H54 (cell line): ENCODE measurements at places on chromosomes 2 and 18.

DNA sequence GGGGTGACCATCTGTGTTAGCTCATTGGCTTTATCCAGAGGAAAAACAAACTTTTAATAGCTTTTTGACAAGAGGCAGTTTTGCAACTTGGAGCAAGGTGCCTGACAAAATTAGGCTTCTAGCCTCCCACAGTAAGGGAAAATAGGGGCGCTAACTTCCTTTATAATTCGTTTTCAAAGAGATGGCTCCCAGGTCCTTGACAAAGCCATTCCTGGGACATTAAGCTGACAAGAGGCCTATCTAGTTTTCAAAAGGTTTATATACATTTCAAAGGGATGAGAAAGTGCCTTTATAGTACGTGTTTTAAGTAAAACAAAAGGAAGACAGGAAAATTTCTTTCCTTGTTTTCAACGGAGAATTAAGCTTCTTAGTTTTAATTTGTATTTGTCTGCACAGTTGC lies 159.4 kb upstream of the GCFC2 start:
- DNase-seq: no peak

- DNase-seq: no peak
Measured at GRCh38 chr2:186429104-186429503, 57.0 kb upstream of the ZC3H15 start.

GRCh38 chr2:10007435-10007834 lies 35.9 kb upstream of the KLF11 start:
- DNase-seq: no peak

DNA sequence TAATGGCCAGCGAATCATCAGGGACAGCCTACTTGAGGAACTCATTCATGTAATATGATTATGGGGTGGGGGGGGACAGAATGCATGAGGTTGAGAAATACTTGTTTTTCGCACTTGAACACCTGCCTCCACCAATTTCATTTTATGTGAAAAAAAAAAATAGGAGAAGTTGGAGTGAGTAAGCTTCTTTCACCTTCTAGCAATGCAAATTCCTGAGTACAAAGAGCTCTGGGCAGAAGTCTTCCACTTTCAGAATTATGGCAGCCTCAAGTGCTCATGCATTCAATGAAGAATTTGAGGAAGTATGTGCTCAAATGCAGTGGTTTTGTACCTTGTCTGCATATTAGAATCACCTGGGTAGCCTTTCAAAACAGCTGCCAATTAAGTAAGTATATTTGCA lies 40.1 kb upstream of the GPD2 start:
- DNase-seq: no peak

DNA sequence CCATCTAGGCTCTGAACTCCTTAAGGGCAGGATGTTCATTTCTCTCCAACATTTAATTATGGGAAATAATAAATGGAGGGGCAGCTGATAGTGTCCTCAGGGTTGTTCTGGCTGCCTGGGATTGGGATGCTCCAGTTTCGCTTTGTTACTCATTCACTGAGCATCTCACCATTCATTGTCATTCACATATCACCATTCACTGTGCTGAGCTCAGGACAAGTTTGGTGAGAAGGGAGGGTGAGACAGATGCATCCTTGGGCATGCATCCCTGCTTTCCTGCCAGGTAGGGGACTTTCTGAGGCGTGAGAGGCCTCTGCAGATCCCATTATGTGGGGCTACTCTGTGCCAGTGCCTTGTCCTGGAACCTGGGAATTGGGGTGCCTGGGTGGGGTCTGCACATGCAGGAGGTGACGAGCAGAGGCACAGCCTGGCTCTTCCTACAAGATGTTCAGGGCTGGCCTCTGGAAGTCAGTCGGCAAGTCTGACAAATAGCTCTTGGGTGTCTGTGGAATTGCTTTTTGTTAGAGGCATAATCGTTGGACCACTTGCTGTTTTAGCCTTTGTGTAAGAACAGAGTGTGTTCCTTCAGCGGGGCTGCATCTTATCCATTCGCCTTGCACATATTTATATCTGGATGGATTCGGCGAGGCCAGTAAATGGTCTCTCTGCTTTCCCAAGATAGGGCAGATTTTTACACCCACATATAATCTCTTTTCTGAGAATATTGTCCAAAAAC lies 323.2 kb upstream of the THSD7B start:
- no peak for DNase-seq

DNA sequence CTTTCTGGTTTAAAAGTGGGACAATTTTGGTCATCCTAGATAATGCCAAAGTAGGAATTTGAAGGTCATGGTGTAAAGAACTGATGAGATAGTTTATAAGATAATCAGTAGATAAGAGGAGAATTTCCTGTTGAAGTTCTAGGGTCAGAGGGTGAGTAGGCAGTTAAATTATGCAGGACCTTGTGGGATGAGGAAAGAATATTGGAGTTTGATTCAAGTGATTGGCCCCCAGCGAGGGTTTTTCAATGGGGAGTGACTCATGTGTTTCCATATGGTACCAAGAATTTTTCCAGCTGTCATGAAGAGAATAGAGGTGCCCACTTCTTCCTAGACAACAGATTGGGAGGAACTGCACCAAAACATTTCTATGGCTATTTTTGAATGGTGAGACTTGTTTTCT lies 940.2 kb upstream of the ZEB2 start:
- no peak for DNase-seq

GRCh38 chr2:112827604-112828185 lies 8.9 kb downstream of the IL1B start:
- DNase-seq: no peak

- no peak for DNase-seq
Measured at GRCh38 chr2:68755071-68755470, 20.5 kb downstream of the ARHGAP25 start.

- no peak for DNase-seq
Measured at GRCh38 chr2:234414596-234414995, 82.3 kb downstream of the ARL4C start.

DNA sequence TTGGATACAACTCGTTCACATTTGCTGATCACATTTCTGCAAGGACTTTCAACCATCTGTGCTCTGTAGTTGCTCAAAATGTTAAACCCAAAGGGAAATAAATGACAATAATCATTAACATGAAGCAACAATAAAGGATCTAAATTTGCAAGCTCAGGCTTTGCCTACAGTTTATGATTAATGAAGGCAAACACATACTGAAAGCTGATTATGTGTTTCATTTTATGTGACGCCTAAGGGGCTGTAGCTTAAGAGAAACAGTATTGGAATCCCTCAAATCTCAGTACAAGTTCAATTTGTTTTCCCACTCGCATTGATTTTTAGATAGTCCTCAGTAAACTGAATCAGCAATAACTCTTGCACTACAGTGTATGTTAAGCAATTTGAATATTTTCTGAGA lies 160.3 kb upstream of the FSIP2 start:
- DNase-seq: no peak

- no peak for DNase-seq
Measured at GRCh38 chr2:20165677-20166509, 59.0 kb downstream of the SDC1 start.

DNA sequence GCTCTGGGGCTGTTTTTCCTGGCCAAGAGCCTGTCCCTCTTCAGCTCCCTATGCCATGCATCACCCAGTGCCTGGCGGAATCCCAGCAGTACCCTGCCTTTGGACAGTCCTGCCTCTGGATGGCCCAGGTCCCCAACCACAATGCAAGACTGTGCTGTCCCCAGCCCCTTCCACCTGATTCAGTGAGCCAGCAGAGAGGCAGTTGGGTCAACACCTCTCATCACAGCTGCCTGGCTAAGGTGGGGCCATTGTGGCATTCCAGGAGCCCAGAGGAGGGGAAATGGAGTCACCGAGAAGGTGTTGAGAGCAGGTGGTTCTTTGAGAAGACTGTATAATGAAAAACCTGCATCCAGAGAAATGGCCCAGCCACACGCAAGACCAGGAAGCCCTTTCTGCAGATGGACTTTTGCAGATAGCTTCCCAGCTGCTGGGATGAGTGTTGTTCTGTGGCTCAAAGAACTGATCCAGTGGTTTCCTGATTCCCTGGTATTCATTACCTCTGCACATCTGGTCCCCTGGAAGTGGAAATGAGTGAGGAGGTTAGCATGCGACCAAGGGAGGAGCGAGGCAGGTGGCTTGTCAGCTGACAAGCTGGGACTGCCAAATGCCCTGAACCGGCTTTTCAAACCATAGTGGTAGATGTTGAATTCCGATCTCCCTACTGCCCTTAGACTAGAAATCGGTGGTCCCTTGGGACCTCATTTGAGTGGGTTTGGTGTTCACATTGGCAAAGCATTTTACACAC lies 1.7 kb upstream of the ASPRV1 start:
- no peak for DNase-seq

- DNase-seq: no peak
Measured at GRCh38 chr18:48803518-48803917, 147.2 kb downstream of the SMAD7 start.
